ENCODE measurements at places on chromosomes 11 and 22. TPM values are rescaled to one million over a fixed set of nuclear protein-coding genes. Genes with fewer than 3 reads are reported as not detected.

GRCh38 chr22:36367479-36367878, 20.3 kb downstream of the MYH9 start:
- no peak for DNase-seq

Gene LMO2
- not detected for total RNA-seq

Gene SPTBN2
- 0.18 TPM for total RNA-seq

Gene YDJC
- 8.1 TPM for total RNA-seq

Gene SYT13
- not detected for total RNA-seq

All from IMR-90 (cell line).